ENCODE measurements at places on chromosomes 3 and 15. TPM values are rescaled to one million over a fixed set of nuclear protein-coding genes. Genes with fewer than 3 reads are reported as not detected.
A peak's percentile ranks its signal among the peaks of the same experiment; 100 is the strongest.

- peaks cover 4% of the 10 kb centered on the region for H3K36me3 ChIP-seq
- no peak overlapping the region for H3K4me3 ChIP-seq
- peak overlapping the region; percentile 61 for H3K27ac ChIP-seq
- peaks cover 11% of the 10 kb centered on the region for H3K4me1 ChIP-seq
- DNase-seq: no peak
Observed at GRCh38 chr3:12954180-12954579, 112.8 kb upstream of the RPL32 start.

DNA sequence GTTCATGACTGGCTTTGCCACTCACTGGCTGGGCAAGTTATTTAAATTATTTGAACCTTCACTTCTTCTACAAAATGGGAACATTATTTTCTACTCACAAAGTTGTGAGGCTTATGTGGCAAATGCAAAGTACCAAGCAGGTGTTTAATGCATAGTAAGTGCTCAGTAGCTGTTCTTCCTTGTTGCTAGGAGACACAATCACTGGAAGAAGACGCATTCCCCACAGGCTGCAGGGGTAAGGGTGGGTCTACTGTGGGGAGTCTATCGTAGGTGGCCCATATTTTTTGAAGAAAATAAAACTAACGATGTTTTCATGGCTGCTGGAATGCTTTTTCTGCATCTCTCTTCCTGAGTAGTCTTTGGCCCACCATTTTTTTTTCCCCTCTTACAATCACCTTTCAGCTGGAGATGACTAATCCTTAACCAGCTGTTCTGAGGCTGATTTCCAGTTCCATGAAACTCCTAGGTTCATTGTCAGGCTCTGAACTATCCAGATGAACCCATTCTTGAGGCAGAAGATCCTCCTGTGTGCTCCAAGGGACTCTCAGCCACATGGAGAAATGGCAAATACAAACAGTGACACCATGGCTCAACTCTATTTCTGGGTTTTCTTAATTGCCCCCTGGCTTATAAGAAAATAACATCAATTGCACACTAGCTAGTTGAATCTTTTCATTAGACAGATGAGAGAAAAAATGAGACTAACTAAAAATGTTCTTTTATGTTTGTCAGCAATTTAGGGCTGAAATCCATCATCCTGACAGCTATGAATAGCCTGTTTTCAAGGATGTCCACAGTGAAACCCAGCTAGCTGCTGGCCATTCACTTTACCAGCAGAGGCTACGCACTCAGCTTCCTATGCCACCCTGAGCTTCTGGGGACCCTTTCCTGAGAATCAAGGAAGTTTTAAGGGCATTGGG is 108.3 kb upstream of the ETV5 start:
- peaks cover 13% of the 10 kb centered on the region for H3K27me3 ChIP-seq
- no peak for DNase-seq
- H3K27ac ChIP-seq: no peak overlapping the region
- H3K4me3 ChIP-seq: no peak overlapping the region

The DZIP1L gene
- total RNA-seq: 6.2 TPM

GRCh38 chr3:178063461-178063860 is 472.8 kb upstream of the KCNMB2 start:
- H3K27me3 ChIP-seq: no peaks in the 10 kb centered on the region
- no peak overlapping the region for H3K27ac ChIP-seq
- H3K4me3 ChIP-seq: no peak overlapping the region
- H3K4me1 ChIP-seq: no peaks in the 10 kb centered on the region

- H3K27me3 ChIP-seq: no peaks in the 10 kb centered on the region
- peaks cover 32% of the 10 kb centered on the region for H3K36me3 ChIP-seq
- DNase-seq: no peak
- H3K4me3 ChIP-seq: peak overlapping the region; percentile 89
Observed at GRCh38 chr3:156554515-156554841, 439 bp downstream of the SSR3 start.

GRCh38 chr3:194389269-194389668 is 9.8 kb downstream of the GP5 start:
- H3K27ac ChIP-seq: no peak overlapping the region
- H3K36me3 ChIP-seq: no peaks in the 10 kb centered on the region
- peaks cover 36% of the 10 kb centered on the region for H3K27me3 ChIP-seq
- no peak for DNase-seq
- no peaks in the 10 kb centered on the region for H3K4me1 ChIP-seq

- DNase-seq: no peak
- H3K36me3 ChIP-seq: no peaks in the 10 kb centered on the region
- no peak overlapping the region for H3K27ac ChIP-seq
- no peaks in the 10 kb centered on the region for H3K4me1 ChIP-seq
Observed at GRCh38 chr3:110198717-110199587, 861.6 kb upstream of the DPPA4 start.

DNA sequence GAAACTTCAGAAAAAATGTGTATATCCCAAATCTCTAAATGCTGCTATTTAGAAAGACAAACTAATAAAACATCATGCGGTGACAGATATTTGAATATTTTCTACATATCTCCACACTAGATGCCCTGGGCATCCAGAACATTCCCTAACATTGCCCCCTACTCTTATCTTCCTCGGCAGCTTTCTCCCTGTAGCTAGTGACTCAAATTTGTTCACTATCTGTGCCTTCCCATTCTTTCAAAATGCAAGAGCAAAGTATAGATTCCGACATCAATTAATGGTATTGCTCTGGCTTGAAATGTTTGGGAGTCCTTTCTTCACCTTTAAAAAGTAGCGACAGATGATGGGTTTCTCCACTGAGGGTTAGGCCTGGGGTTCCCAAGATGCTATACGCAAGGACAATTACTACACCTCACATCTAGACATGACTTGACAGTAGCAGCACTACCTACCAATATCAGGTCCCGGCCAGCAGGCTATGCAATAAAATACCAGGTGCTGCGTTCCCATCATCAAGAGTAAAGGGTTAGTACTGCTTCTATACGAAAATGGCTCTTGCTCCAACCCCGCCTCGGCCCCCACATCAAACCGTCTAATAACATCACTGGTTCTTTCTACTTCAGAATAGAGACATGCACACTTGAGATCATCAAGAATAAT is 631 bp downstream of the UBR1 start:
- H3K27me3 ChIP-seq: no peaks in the 10 kb centered on the region
- peaks cover 44% of the 10 kb centered on the region for H3K4me1 ChIP-seq
- peak overlapping the region; percentile 82 for H3K4me3 ChIP-seq

The BHLHE40 gene
- 27.9 TPM for total RNA-seq

The DHX36 gene
- total RNA-seq: 93.5 TPM

GRCh38 chr15:42050484-42051255 is 29.8 kb upstream of the PLA2G4E start:
- H3K27me3 ChIP-seq: no peaks in the 10 kb centered on the region
- no peaks in the 10 kb centered on the region for H3K4me1 ChIP-seq
- no peak for DNase-seq
- no peaks in the 10 kb centered on the region for H3K36me3 ChIP-seq

- DNase-seq: no peak
- no peaks in the 10 kb centered on the region for H3K27me3 ChIP-seq
- H3K4me1 ChIP-seq: no peaks in the 10 kb centered on the region
Observed at GRCh38 chr15:54810496-54810895, 386.2 kb downstream of the RSL24D1 start.

DNA sequence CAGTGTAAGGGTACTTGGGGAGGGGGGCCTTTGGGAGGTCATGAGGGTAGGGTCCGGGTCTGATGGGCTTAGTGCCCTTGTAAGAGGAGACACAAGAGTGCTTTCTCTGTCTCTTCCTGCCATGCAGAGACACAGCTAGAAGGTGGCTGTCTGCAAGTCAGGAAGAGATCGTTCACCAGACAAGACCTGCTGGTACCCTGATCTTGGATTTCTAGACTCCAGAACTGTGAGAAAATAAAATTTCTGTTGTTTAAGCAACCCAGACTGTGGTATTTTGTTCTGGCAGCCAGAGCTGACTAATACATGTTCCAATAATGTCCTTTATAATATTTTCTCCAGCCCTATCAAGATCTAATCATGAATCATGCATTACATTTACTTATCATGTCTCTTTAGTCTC is 130.0 kb upstream of the VEPH1 start:
- H3K4me1 ChIP-seq: no peaks in the 10 kb centered on the region
- no peak for DNase-seq
- H3K27ac ChIP-seq: no peak overlapping the region
- H3K27me3 ChIP-seq: peaks cover 4% of the 10 kb centered on the region
- no peak overlapping the region for H3K4me3 ChIP-seq
- H3K36me3 ChIP-seq: no peaks in the 10 kb centered on the region

The SI gene
- total RNA-seq: not detected

- H3K27me3 ChIP-seq: no peaks in the 10 kb centered on the region
- no peaks in the 10 kb centered on the region for H3K36me3 ChIP-seq
- H3K4me3 ChIP-seq: no peak overlapping the region
- peaks cover 7% of the 10 kb centered on the region for H3K4me1 ChIP-seq
- no peak for DNase-seq
- no peak overlapping the region for H3K27ac ChIP-seq
Observed at GRCh38 chr3:102090721-102091045, 241.4 kb downstream of the NFKBIZ start.

The SCG5 gene
- total RNA-seq: 4.0 TPM

DNA sequence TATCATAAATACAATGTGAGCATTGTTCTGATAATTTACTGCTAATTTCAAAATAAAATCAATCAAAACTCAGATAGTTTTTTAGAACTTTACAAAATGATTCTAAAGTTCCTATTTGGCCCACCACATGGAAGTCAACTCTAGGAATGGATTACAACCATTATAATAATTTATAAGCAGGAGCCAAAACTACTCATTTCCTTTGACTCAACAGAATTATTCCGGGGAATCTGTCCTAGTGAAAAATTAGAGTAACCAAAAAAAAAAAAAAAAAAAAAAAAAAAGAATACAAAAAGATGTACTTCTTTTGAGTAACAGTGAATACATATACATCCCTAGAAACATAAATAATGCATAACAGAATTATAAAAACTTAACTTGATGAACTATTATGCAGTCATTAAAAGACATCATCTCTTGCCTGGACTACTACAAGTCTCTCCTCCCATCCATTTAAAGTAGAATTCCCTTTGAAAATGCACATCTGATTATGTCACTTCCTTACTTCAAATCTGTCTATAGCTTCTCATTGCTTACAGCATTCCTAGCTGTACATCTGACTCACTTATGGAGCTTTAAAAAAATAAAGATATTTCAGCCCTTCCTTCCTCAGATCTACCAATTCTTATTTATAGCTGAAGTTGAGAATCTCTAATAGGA is 43.4 kb downstream of the HDGFL3 start:
- no peak overlapping the region for H3K27ac ChIP-seq
- H3K27me3 ChIP-seq: no peaks in the 10 kb centered on the region
- no peak overlapping the region for H3K4me3 ChIP-seq
- H3K36me3 ChIP-seq: peaks cover 7% of the 10 kb centered on the region
- no peak for DNase-seq

DNA sequence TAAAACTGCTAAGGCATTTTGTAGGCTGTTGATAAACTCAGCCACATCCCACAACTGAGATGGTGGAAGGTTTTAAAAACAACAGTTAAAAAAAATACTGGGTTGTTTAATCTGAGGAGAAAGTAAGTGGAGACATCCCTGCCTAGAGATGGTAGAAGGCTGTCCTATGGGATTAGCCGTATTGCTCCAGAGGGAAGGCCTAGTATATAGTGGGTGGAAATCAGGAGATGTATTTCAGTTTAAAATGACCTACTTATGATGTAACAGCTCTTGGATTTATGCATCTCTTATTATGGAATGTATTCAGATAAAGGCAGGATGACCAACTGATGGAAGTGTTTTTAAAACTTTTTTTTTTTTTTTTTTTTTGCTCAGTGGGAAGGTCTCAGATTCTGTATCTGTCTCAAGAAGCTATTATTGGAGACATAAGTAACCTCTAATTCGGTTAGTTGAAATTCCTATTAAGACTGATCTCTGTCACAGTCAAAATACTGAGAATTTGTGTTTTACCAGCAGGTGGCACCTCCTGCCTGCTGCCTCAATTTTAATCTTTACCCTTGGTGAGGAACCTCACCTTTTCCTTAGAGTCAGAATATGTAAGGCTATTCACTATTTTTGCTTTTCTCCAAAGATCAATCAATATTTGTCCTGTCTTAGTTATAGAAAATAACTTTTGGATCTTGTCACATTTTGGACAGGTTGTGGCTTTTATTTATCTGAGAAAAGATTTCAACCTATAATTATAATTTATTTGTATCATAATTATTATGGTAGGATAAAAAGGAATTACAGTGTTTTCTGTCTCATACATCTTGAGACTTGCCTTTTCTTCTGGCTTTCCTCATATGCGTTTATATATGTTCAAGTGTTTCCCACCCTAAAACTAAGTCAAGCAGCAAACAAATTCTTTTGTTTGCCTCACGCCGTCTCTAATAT is 63.0 kb downstream of the VPS8 start:
- no peaks in the 10 kb centered on the region for H3K27me3 ChIP-seq
- no peak overlapping the region for H3K27ac ChIP-seq
- H3K4me3 ChIP-seq: no peak overlapping the region
- no peaks in the 10 kb centered on the region for H3K4me1 ChIP-seq
- DNase-seq: peak; percentile 35

The GOLGA8S gene
- total RNA-seq: 0.16 TPM

The KLHL40 gene
- not detected for total RNA-seq

Data from MCF 10A (cell line).